ENCODE measurements at places on chromosomes 3 and 15. TPM values are rescaled to one million over a fixed set of nuclear protein-coding genes. Genes with fewer than 3 reads are reported as not detected.

DNA sequence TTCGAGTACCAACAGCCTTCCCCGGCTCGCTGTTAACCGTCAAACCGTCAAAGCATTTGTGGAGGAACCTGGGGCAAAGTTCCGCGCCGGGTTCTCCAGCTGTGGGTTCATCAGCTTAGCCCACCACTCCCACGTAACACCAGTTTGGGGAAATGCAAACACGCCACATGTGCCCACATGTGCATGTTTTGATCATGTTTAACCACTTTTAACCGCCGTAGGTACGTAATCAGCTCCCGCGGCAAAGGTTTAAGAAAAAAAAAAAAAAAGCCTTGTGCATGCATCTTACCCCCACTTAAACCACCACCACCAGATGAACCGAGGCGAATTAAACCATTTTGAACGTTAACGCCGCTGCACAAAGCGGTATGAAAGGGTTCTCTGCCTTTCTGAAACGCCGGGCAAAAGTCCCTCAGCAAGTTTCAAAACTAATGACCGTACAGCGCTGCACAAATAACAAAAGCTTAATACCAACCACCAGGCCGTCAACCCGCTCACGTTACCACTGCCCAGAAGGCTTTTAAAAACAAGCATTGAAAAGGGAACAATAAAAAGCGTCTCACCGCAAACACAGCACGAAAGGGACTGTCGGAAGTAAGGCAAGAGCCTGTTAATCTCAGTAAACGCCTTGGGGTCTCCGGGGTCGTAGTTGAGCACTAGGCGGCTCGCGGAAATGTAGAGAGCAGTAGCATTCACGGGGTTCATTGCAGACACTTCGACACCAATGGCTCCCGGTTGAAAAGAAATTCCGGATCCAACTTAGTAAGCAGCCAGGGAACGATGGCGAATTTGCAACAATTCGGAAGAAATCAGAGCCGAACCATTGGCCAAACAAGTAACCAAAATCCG, 1.5 kb downstream of the MSL2 start:
- peak; percentile 50 for DNase-seq

- DNase-seq = no peak
Measured at GRCh38 chr3:105826778-105827634, 41.8 kb downstream of the CBLB start.

GRCh38 chr3:170699158-170700053, 113.5 kb upstream of the SLC7A14 start:
- DNase-seq = no peak

DNA sequence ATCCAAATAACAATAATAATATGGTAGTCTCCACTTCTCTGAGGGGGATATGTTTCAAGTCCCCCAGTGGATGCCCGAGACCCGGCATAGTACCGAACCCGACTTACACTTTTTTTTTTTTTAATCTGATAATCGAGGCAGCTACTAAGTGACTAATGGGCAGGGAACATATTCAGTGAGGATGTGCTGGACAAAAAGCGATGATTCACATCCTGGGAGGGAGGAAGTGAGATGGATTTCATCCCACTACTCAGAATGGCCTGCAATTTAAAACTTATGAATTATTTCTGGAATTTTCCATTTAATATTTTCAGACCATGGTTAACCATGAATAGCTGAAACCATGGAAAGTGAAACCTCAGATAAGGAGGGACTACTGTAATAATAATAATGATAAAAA, 49.5 kb upstream of the SELENOK start:
- peak; percentile 66 for DNase-seq

DNA sequence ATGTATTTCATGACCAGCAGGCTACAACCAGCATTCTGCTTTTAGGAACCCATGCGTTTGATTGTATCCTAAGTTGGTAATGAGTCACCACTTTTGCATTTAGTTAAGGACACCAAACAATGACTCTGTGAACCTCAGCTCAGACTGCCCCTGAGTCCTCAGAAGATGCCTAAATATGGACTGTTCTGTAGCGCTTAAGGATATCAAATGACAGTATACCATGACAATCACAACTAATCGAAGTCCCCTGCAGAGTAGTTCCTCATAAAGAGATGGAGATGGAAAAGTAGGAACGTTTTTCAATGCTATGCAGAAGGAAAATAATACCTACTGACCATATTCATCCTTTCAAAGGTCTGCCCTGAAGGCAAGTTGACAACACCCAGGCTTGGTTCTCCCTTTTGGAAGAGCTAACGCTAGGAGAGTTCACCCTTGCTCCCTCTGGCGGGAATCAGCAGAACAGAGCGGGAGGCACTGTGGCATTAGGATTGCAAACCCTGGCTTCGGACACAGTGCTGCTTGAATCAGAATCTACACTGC, 508.6 kb downstream of the FHIT start:
- no peak for DNase-seq

GRCh38 chr3:150443331-150443741, 35.2 kb downstream of the TSC22D2 start:
- DNase-seq = peak; percentile 12

DNA sequence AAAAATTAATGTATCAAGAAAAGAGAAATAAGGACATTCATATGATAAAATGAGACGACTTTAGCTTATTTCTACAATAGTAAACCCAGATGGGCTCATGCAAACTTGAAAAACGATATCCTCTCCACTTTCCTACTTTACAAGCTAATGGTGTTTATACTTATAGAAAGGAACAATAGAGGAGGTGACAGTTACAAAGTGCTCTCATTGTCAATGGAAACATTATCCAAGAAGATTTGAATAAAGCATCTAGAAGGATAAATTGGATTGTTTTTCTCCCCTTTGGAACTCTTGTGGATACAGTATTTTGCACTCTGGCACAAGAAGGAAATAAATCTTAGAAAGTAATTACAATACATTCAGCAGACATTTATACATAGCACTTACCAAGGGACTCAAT, 20.2 kb upstream of the CCDC66 start:
- DNase-seq = no peak

- DNase-seq = peak; percentile 86
Measured at GRCh38 chr3:129413687-129414506, 14.5 kb downstream of the EFCAB12 start.

PRICKLE2 gene
- total RNA-seq = 1.6 TPM

DNA sequence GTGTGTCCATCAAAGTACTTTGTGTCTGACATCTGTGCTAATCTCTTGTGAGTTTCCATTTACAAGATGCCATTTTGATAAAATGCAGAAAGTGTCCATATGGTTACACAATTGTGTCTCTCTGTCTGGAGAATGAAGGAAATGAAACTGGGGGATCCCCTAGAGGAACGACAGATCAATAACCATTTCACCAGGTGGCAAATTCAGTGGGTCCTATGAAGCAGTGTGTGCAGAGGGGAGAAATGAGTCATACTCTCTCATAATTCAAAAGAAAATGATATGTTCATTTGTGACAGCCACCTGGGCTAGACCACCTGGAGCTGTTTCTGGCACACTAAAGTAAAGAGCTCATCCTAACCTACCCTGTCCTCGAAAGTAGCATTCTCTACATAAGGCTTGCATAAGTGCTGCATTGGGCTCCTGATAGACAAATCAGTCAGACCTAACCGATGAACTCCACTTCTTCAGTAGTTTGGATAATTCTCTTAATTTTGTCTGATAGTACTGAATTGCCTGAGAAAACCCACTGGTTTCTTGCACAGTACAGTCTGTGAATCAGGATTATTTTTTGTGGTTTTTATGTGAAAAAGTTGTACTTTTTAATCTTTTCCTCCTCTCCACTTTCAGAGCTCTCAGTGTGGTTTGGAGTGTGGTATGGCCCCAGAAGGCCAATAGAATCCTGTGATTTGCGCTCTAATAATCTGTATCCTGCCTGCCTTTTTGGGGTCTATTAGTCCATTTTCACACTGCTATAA, 10.3 kb upstream of the CD47 start:
- no peak for DNase-seq

MDFIC2 gene
- total RNA-seq = not detected

- DNase-seq = no peak
Measured at GRCh38 chr3:149487598-149488197, 13.2 kb downstream of the TM4SF4 start.
